ENCODE measurements at places on chromosomes 2 and 18.

DNA sequence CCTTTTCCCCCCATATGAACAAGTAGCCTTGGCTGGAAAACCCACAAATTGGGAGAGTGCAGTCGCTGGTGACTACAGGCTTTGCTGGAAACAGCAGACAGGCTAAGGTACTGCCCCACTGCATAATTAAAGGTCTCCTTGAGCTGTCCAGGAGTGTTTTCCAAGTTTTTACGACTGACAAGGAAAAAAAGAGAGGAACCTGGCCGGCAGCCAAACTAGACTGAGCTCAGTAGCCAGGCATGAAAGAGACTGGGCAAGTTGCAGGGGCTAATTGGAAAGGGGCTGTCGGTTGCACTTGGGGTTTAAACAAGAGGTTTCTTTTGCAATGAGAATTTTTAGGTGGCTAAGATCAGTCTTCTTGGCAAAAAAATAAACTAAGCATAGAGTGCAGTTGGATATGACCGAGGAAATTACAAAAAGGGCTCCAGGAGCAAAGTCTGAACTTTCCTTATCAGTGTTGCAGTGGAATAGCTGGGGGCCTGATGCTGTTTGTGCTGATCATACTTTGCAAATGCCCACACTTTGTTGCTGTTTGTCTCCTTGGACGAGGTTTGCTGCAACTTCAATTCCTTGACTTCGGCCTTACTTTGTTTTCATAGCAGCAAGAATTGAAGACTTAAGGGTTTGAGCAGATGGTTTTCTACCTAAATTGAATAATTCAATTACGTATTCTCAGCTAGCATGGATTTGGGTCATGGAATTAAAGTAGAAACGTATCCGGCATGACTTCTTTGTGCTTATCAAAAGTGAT is 2.1 kb downstream of the GULP1 start:
- no peak for DNase-seq

DNA sequence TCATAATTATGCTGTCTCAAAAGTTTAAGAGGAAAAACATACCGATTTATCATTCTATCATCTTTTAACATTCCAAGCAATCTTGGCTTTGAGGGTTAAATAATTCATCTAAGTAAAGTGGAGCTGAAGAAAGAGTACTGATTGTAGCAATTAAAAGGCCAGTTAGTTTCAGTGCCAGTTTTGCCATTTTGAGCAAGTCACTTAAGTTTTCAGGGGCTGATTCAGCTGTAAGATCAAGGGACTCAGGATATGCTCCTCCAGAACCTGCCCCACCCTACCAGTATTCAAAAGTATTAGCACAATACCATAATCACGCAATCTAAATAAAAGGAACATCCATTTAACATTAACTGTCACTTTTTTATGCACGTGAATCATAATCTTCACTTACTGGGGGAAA is 1.9 kb downstream of the SS18 start:
- no peak for DNase-seq

DNA sequence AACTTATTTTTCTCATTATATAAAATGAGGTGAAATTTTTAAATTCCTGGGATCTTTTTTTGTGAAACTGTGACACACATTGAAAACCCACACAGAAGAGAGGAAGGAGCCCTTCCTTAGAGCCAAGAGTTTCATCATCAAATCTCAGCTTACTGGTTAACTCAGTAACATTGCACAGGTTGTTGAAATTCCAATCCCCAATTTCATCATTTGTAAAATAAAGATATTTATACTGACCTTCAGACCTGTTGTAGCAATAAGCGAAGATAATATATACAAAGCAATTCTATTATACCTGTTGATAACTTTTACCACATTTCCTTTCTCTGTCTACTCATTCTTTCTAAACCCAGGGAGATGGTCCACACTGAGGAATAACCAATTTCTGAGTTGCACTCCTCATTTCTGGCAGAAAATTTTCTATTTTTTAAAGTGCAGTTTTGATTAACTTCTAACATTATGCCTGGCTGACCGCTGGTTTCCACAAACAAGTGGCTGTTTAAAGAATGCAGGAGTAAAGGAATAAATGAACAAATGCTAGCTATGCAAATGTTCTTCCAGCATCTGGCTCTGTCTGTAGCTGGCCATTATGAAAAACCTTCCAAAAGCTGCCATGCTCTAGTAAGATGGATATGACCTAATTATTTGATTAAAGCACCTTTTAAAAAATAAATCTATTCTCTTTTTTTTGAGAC is 105.7 kb upstream of the LINC00305 start:
- no peak for DNase-seq

- no peak for DNase-seq
These were observed 330.7 kb downstream of the MTX2 start for GRCh38 chr2:176599796-176600485.

DNA sequence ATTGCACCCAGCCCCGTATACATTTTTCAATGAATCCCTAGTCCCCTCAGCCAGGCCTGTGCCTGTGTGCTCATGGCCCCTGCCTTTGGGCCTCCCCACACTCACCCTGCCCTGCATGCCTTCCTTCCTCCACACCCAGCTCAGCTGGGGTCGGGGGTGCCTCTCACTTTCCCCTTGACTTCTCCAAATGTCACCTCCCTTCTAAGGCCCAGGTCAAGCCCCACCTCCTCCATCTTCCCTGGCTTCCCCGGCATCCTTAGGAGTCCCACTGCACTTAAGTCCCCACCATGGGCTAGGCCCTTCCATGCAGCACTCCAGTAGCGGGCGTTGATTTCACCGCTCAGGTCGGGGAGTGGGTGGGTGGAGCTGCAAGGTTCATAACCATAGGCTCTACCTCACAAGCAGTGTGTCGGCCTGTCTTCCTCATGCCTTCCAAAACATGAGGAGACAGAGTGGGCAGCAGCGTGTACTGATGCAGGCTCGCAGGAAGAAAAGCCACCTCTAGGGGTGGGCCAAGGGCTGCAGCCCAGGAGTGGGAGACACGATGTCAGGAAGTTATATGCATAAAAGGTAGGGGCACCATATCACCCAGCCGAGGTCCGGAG is 47.7 kb downstream of the DNMT3A start:
- no peak for DNase-seq

- no peak for DNase-seq
These were observed 29.6 kb upstream of the TMEM177 start for GRCh38 chr2:119649364-119649917.

- no peak for DNase-seq
These were observed 141.2 kb upstream of the TACR1 start for GRCh38 chr2:75340560-75340959.

DNA sequence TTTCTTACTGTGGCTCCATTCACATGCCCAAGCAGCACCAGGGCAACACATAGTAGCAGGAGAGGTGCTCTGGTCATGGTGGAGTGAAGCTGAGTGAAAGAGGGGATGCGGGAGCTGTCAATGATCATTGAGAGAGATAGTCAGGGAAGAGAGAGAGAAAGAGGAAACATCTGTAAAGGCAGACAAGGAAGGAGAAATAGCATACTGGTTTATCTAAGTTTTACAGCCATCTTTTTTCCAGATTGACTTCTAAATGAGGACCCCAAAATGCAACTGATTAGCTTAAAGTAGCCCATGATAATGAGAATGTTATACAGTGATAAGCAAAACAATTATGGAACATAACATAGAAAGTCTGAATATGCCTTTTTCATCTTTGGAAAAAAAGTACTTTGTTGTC is at the start of gene C2orf66:
TSS of gene C2orf66 (minus strand) at position 96 of the 400 bp plus-strand sequence. CDS start at position 77, 19 bp downstream.
- no peak for DNase-seq

DNA sequence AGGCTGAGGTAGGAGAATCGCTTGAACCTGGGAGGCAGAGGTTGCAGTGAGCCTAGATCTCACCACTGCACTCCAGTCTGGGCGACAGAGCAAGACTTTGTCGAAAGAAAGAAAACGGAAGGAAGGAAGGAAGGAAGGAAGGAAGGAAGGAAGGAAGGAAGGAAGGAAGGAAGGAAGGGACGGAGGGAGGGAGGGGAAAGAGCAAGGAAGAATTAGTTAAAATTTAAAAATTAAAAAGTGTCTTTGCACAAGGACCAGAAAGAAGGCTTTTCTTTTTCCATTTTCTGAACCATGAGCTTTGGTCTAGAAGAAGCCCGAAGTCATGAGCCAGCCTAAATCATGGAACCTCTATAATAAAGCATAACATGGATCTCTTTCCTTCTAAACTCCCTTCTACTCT is 138.2 kb upstream of the DNAJC10 start:
- no peak for DNase-seq

GRCh38 chr2:105498281-105498846 is 99.5 kb upstream of the FHL2 start:
- DNase-seq = no peak

- DNase-seq = peak; percentile 78
These were observed 66.9 kb upstream of the RBM44 start for GRCh38 chr2:237731663-237732062.

GRCh38 chr18:2223449-2223848 is 347.9 kb downstream of the METTL4 start:
- DNase-seq = no peak

DNA sequence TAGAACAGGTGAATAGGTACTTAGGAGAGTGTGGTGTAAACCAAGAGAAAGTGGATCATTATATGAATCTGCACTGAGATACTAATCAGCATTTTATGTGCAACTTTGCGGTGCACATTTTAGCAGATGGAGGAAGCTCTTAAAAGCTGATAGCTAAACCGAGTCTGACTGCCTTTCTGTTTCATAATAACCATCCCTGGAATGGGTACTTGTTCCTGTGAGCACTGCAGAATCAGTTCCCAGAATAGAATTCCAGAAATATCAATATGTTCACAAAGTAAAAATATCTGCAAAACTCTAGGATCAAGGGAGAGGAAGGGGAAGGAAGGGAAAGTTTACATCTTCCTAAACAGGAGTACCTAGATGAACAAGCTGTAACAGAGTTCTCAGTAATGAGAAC is 432.2 kb upstream of the HNRNPA3 start:
- no peak for DNase-seq

GRCh38 chr2:32745191-32745590 is 117.3 kb downstream of the TTC27 start:
- DNase-seq = no peak

DNA sequence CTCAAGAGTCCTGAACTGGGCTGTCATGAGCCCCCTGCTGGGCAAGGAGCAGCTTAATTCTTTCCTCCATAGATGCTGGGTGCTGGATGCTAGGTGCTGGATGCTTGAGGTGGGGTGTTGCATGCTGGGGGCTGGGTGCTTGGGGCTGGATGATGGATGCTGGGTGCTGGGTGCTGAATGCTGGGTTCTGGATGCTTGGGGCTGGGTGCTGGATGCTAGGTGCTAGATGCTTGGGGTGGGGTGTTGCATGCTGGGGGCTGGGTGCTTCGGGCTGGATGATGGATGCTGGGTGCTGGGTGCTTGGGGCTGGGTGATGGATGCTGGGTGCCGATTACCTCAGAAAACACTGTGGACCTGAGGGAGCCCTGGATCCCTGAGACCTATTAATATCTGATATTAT is 837.7 kb downstream of the GALR1 start:
- no peak for DNase-seq

- no peak for DNase-seq
These were observed 4.2 kb downstream of the ECEL1 start for GRCh38 chr2:232483311-232483922.

DNA sequence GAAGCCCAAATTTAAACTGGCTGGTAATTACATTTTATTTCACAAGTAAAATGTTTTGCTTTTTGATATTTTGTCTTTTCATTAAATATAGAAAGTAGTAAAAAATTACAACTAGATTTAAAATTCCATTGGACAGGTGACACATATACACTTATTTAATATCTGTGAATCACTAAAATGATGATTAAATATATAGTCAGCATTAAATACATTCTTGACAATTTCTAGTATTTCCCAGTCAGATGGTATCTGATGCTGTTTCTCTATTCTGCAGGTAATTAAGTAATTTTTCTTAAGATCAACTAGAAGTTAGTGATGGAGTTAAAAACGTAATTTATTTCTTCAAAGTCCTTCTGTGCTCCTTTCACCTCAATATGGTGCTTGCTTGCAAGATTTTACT is 237.8 kb downstream of the LRRTM4 start:
- DNase-seq = no peak

- no peak for DNase-seq
These were observed 13.0 kb downstream of the IL18R1 start for GRCh38 chr2:102368461-102369109.

- no peak for DNase-seq
These were observed at the start of gene PDCD1 for GRCh38 chr2:241858206-241859016. Gene PDCD1 (minus strand): TSS chr2:241858894. CDS start chr2:241858838, 56 bp downstream.

DNA sequence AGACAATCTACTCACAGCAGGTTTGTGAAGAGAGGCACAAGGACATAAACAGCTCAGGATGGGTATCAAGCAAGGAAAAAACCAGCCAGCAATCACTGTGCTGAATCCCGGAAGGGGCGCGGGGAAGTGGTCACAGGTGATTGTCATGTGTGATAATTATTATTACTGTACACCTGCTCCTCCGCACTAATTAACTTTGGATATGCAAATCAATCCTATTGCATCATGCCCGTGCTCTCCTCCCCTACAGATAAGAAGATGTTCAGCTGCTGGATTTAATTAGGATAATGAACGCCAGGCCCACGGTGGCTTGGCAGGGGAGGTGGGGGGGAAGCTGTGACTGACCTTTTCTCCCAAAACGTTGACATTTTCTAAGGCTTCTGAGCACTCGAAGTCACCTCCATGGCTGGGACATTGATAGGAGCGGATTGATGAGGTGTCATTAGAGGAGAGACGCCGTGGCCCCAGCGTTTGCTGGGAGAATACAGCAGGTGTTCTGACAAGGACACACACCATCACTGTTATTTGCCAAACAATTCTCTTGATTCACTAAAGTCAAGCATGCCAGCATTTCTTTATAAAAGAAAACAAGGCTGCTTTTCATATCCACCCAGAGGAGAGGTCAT is 160.3 kb upstream of the VRK2 start:
- no peak for DNase-seq

- DNase-seq = peak; percentile 43
These were observed 10.5 kb upstream of the CDK15 start for GRCh38 chr2:201795607-201796477.

DNA sequence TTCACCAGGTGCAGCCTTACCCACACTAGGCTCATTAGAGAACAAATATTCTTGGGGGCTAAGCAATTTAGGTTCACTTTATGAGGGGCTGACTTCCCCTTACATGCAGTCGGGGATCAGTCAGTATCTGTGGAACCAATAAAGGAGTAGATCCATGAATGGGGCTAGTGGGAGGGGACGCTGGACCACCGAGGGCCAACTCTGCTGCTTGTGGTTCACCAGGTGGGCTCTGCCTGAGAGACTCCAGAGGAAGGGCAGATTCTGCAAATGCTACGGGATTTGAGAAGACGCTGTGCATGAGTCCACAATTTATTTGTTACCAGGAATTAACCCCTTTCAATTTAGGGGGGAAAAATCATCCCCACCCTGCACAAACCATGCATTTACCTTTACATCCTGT is 15.9 kb upstream of the HAAO start:
- no peak for DNase-seq

DNA sequence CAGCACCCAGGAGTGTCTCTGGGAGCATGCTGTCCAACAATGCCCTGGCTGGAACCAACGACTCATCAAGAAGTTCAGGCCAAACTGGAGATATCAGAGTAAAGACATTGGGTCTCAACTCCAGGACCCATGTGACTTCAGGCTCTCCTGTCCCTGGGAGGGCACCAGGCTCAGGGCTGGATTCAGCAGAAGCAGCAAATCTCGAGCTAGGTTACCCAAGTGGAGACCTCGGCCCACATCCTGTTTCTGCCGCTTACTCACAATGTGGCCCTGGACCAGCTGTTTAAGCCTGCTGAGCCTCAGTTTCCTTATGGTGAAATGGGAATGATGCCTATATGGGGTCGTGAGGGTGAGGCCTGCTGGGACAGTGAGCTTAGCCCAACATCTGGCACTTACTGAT is 9.3 kb upstream of the OTOF start:
- no peak for DNase-seq

GRCh38 chr2:189304360-189304759 is 124.8 kb upstream of the COL5A2 start:
- DNase-seq = no peak

Measured in H54 (cell line).